T-cell (primary cell): ENCODE measurements at places on chromosomes 2 and 18.

GRCh38 chr2:230751062-230751461, 38.4 kb downstream of the CAB39 start:
- DNase-seq = no peak

DNA sequence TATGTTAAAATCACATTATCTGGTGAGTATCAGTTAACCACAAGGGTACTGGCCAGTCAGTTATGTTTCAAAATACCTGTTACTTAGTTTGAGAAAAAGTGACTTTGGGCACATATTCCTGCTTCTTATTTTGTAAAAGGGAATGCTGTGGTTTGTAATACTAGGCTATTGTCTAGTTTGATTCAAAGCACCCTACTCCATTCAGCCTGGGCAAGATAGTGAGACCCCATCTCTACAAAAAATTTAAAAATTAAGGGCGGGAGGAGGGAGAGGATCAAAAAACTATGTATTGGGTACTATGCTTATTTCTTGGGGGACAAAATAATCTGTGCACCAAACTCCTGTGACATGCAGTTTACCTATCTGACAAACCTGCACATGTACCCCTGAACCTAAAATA, 18.9 kb downstream of the MBD5 start:
- DNase-seq = no peak

GRCh38 chr2:61100801-61101200, 35.1 kb downstream of the SANBR start:
- DNase-seq = no peak

GRCh38 chr2:72166279-72166678, 18.6 kb upstream of the CYP26B1 start:
- no peak for DNase-seq

GRCh38 chr18:80191907-80192652, 55.2 kb downstream of the PARD6G start:
- no peak for DNase-seq

DNA sequence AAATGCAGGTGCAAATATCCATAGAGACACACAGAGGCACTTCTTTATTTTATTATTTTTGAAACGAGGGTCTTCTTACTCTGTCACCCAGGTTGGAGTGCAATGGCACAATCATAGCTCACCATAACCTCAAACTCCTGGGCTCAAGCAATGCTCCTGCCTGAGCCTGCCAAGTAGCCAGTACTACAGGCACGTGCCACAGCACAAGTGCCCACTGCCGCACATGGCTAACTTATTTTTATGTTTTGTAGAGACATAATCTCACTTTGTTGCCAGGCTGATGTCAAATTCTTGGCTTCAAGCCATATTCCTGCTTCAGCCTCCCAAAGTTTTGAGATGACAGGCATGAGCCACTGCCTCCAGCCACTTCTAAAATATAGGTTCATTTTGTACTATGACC, 537.6 kb downstream of the THSD7B start:
- no peak for DNase-seq

- DNase-seq = no peak
Observed at GRCh38 chr2:37350034-37350433, 5.6 kb downstream of the QPCT start.

- DNase-seq = no peak
Observed at GRCh38 chr2:37916512-37917082, 8.5 kb upstream of the RMDN2 start.

DNA sequence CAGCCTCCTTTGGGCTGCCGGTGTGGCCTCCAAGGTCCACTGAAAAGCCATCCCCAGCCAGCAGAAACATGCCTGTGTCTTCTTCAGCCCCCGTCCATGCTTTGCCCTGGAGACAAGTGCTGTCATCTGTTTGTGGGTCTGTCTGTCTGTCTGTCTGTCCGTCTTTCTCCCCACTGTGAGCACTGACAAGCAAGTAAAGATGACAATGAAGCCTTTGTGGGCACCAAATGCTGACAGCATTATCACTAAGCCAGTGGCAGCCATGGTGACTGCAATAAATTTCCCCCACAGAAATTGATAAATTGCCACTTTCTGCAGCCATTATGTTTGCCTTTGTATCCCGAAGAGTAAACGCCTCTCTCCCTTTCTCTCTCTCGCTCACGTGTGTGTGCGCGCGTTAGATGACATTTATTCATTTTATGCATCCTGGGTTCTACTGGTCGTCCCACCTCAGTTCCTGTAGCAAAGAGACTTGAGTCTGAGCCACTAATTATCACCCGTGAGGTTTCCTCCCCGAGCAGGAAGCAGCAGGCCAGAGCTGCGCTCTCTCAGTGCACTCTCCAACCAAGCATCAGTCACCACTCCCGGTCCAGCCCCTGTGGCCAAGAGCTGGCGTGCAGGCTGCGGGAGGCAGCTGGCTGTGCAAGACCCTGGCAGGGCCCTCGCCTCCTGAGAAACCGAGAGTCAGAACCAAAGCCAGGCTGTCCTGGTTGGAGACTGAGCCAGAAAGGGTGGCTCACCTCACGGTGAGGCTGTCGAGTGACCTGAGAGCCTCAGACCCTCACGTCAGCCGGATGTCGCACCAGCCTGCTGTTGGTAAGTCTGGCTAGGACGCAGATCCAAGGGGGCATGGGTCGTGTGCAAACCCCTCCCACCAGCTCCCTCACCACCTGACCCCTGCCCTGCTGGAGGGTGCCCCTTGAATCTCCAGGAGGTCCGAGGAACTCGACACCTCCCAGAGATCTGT, 6.9 kb downstream of the STEAP3 start:
- no peak for DNase-seq

GRCh38 chr2:224927646-224928173, 114.6 kb downstream of the DOCK10 start:
- peak; percentile 77 for DNase-seq

DNA sequence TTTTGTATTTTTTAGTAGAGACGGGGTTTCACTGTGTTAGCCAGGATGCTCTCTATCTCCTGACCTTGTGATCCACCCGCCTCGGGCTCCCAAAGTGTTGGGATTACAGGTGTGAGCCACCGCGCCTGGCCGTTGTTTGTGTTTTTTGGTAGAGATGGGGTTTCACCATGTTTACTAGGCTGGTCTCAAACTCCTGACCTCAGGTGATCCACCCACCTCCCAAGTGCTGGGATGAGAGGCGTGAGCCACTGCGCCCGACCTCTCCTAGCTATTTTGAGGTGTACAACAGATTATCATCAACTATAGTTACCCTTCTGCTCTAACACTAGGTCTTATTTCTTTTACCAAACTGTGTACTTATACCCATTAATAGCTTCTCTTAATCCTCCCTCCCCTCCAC, 28.9 kb upstream of the MRPL33 start:
- no peak for DNase-seq

DNA sequence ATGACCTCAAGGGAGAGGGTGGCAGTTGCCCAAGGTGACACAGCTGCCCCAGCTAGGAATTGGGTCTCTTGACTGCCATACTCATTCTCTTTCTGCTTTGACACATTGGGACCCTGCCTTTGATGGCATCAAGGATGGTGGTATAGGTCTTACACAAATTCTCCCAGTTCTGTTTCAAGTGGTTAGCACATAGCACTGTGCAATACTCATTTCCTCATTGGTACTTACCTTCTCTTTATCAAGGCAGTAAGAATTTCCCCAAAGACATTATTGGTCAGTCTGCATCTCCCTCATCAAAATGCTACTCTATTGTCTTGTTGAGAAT, 35.9 kb upstream of the CCDC93 start:
- DNase-seq = no peak

- no peak for DNase-seq
Observed at GRCh38 chr2:31828891-31829290, 181.9 kb downstream of the MEMO1 start.

DNA sequence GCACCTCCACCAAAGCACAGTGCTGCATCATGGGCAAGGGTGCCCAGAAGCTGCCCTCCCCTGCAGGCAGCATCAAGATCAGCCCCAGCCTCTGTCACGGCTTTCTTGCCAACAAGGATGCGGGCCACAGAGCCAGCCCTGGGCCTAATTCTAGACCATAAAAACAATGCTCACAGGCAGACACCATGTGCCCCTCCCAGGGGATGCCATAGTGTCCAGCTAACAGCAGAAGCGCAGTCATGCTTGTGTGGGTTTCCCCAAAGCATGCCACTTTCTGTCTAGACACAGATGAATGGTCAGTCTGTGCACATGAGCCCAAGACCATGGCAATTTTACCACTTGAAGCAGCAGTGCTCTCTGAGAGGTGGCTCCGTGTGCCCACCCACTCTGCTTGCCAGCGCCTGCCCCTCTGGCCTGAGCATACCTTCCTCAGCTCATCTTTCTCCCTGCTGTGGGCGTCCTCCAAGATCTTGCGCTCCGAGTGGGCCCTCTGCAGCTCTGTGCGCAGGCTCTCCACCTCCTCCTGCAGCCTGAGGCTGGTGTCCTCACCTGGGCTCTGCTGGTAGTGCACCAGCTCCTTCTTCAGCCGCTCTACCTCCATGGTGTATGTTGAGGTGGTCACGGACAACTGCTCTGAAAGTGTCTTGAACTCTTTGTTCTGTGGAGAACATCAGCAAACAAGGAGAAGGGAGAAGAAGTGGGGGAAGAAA, 81.3 kb upstream of the ACAA2 start:
- no peak for DNase-seq

DNA sequence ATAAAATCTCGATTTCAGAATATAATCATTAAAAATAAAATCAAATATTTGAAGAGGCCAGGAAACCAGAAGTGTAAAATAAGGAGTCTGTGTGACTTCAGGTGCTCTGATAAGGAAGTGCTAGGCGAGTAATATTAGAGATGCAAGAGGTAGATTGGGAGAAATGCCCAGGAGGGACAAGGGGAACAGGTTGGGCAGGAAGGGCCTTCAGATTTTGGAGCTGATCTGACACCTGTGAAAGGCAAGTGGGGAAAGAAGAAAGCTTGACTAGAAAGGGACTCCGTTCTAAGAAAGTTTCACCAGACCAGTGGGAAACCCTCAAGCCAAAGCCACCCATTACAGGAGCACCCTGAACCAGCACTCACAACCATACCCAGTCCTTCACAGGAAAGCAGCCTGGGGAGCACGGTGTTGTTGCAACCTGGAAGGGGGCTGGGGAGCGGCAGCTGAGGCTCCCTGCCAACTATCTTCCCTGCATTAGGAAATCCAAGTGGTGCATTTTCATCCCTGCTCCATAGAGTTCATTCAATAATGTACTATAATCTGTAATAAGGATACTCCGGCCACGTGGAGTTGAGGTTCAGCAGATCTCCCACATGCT, 57.5 kb upstream of the GREB1L start:
- no peak for DNase-seq

DNA sequence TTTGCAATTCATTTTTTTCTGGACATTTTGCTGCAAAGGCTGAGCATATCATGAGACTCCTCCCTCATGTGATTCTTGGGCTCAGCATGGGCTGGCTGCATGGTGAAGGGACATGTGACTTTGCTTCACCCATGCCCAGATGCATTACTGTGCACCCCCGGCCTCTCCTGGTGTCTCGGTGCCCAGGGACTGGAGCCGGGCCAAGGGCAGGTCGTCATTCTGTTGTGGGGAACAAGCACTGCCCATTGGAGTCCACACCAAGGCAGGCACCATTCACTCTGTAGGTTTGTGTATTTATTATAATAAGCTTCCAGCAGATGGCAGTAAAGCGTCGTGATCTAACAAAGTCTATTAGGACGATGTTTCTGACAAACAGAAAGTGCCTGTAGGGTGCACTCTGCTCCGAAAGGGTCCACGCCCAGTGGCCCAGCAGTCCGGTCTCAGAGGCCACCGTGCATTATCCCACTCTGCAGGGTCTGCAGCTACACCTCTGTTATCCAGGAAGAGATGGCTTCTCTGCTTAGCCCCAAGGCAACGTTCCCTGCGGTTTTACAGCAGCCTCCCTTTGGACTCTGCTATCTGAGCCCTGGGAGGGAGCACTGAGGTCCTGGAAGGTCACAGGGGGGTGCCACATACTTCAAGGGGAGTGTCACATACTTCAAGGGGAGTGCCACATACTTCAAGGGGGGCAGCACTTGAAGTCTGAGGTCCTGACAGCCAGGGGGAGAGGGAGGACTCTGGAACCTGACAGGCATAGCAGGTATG, 219.6 kb downstream of the TSN start:
- DNase-seq = peak; percentile 9

- DNase-seq = no peak
Observed at GRCh38 chr2:42841344-42841743, 49.0 kb upstream of the HAAO start.

DNA sequence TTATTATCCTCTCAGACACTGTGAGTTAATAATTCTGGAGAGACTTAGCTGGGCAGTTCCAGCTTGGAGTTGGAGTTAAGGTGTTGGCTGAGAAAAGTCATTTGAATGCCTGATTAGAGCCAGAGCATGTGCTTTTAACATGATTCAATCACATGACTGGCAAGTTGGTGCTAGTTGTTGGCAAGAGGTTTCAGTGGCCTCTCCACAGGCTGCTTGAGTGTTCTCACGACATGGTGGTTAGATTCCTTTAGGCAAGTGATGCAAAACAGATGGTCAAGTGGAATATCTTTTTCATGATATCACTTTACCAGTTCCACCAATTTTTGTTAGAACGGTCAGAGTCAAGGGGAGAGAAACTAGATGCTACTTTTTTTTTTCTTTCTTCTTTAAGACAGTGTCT, 262.7 kb upstream of the FN1 start:
- no peak for DNase-seq

DNA sequence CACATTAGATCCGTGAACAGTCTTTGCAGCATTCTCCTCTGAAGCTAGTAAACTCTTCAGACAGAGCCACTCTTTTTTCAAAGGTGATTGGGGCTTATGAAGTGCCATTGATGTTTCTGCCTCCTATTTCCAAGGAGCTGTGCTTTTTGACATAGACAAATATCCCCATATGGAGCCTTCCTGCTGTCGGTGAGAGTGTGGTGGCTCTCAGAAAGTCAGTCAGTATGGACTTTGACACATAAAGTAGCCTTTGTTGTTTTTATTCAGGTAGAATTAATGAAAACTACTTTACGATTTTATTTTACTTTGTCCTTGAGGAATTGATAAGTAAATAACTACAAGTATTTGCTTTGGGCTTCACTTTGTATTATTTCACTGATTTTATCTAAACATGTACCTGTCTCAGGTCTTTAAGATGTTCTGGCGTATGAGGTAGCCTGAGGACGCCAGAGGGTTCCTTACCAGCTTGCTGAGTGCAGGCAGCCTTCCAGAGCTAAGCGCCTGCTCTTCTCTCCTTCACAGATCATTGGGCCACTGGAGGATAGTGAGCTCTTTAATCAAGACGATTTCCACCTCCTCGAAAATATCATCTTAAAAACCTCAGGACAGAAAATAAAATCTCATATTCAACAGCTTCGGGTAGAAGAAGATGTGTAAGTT, 69.7 kb downstream of the UGGT1 start:
- DNase-seq = no peak

- no peak for DNase-seq
Observed at GRCh38 chr2:38498045-38498481, 104.7 kb downstream of the HNRNPLL start.

DNA sequence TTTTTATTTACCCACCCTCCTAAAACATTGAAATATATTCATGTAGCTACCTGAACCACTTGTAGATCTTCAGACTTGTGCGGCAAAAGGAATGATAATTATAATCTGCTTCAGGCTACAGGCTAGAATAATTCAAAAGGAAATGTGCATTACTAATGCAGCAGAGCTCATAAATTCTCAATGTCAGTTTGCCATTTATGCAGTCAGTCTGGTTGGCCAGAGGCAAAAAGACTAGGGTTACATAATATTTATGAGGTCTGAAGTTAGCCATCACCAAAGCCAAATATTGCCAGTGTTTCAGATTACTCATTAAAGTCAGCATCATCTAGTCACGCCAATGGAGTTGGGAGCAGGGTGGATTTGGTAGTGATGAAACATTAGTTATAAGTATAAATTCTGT, 38.9 kb downstream of the METAP1D start:
- DNase-seq = no peak
